Immature natural killer cell (primary cell): ENCODE measurements at places on chromosomes 2 and 18.

DNA sequence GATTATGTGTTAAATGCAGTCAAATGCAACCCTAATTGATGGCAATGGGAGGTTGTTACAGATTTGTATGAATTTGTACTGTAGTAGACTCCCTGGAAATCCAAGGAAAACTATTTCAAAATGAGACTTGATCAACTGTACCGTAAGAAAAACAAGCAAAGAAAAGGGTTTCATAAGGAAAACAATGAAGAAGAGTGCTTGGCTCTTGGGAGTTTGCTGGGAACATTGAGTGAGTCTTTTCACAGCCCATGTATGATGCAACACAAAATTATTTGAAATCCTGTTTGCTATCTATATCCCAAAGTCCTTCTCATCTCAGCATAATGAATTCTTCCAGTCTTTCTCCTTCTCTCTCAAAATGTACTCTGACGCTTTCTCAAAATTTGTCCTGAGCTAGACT is 67.0 kb upstream of the OSR1 start:
- H3K4me3 ChIP-seq: no peak overlapping the region
- peaks cover 3% of the 10 kb centered on the region for H3K27me3 ChIP-seq
- no peaks in the 10 kb centered on the region for H3K36me3 ChIP-seq

DNA sequence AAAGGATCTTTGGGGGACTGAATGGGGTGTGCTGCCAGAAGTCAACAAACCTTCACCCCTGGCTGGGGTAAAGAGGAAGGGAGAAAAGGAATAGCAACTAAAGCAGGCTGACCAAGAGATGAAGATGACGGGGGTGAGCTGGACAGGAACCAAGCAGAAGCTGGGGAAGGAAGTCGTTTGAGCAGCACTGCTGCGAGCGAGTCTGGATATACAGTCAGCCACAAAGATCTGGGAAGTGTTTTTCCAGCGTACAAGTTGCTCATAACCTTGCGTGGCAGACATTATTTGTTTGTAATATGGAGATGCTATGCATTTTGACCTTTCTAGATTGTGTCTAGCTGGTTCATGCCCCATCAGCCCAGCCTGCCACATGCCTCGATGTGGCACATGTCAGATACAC is 71.2 kb downstream of the EIF2AK3 start:
- DNase-seq: no peak
- H3K4me3 ChIP-seq: no peak overlapping the region
- peaks cover 2% of the 10 kb centered on the region for H3K4me1 ChIP-seq

DNA sequence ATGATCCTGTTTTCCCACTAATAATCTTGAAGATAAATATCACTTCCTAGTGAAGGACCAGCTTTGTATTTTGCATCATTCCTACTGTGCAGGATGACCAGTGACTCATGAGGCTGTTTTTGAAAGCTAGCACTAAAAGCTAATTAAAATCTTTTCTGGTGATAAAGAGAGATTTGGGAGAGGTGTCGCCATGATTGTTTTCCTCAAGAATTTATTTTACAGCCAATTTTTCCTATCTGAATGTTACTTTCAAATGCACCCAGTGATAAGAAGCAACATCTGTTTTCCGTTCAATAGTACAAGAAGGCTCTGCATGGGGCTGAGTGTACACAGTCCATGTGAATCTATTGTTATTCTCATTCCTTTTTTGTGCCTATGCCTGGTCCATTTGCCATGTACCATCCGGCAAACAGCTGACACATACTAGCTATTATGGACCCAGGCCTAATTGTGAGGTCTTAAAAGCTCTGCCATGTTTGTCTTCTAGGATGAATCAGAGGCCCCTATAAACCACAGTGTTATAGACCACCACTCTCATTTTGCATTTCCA is 28.4 kb downstream of the MEIS1 start:
- H3K4me1 ChIP-seq: no peaks in the 10 kb centered on the region
- no peak overlapping the region for H3K4me3 ChIP-seq
- peaks cover 2% of the 10 kb centered on the region for H3K27me3 ChIP-seq

GRCh38 chr2:97936199-97936598 is 59.5 kb downstream of the TMEM131 start:
- peaks cover 1% of the 10 kb centered on the region for H3K27me3 ChIP-seq
- H3K4me3 ChIP-seq: no peak overlapping the region
- DNase-seq: no peak
- no peaks in the 10 kb centered on the region for H3K36me3 ChIP-seq
- peaks cover 87% of the 10 kb centered on the region for H3K4me1 ChIP-seq

GRCh38 chr2:102509749-102510148 is 36.7 kb downstream of the SLC9A4 start:
- H3K4me3 ChIP-seq: no peak overlapping the region
- DNase-seq: no peak
- no peak overlapping the region for H3K27ac ChIP-seq
- H3K36me3 ChIP-seq: no peaks in the 10 kb centered on the region
- H3K27me3 ChIP-seq: peaks cover 2% of the 10 kb centered on the region
- H3K4me1 ChIP-seq: peaks cover 16% of the 10 kb centered on the region

DNA sequence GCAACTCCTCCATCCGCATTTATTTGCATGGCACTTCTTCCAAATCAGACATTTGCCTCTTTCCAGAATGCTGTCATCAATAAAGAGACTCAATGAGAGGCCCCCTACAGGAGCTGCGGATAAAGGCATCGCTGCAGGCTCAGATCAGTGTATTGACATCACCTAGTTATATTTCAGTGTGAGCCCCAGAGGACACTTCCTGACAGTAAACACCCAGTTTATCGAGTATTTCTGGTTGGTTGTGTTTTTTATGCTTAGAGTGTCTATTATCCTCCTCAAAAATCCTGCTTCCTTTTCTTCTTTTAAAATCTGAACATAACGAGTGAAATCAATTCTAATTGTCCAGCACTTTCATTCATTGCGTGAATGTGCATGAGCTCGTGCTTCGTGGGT is 38.8 kb downstream of the NRP2 start:
- DNase-seq: no peak
- H3K4me3 ChIP-seq: no peak overlapping the region
- no peaks in the 10 kb centered on the region for H3K36me3 ChIP-seq
- H3K4me1 ChIP-seq: no peaks in the 10 kb centered on the region
- peaks cover 7% of the 10 kb centered on the region for H3K27me3 ChIP-seq

DNA sequence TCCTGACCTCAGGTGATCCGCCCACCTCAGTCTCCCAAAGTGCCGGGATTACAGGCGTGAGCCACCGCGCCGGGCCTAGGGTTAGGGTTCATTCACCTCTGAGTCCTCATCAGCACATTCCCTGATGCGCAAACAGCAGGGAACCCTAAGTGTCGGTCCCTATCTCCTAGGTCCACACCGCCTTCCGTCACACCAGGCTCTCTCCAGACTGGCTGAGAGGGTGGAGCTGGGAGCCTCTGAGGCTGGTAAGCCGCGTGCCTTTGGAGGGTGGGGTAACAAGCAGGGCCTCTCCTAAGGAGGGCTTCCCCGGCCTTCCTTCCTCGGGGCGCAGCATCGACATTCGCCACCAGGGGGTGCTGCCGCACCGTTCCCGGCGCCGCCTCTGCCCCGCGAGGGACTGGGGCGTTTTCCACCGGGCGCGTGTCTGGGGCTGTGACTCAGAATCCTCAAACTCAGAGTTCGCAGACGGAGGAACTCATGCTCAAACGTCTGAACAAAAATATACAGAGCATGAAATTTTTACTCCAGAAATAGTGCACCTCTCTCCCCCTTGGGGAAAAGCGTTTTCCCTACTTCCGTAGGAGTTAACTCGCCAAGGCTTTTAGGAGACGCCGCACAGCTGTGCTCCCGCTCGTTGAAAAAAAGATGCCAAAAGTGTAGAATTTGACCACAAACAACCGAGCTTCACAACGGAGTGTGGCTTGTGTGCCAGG is 63.9 kb upstream of the ASAP2 start:
- DNase-seq: peak; percentile 61
- H3K4me3 ChIP-seq: no peak overlapping the region

GRCh38 chr2:194661431-194661830 is 995.6 kb upstream of the SLC39A10 start:
- H3K4me1 ChIP-seq: no peaks in the 10 kb centered on the region
- no peak for DNase-seq
- no peak overlapping the region for H3K4me3 ChIP-seq
- no peaks in the 10 kb centered on the region for H3K27me3 ChIP-seq
- no peaks in the 10 kb centered on the region for H3K36me3 ChIP-seq

GRCh38 chr2:136468799-136469369 is 296.5 kb upstream of the THSD7B start:
- H3K4me3 ChIP-seq: no peak overlapping the region
- peaks cover 5% of the 10 kb centered on the region for H3K27me3 ChIP-seq
- peaks cover 5% of the 10 kb centered on the region for H3K36me3 ChIP-seq
- H3K4me1 ChIP-seq: no peaks in the 10 kb centered on the region
- no peak for DNase-seq
